Fibroblast of skin of abdomen (primary cell): ENCODE measurements at places on chromosomes 12 and 14.

DNA sequence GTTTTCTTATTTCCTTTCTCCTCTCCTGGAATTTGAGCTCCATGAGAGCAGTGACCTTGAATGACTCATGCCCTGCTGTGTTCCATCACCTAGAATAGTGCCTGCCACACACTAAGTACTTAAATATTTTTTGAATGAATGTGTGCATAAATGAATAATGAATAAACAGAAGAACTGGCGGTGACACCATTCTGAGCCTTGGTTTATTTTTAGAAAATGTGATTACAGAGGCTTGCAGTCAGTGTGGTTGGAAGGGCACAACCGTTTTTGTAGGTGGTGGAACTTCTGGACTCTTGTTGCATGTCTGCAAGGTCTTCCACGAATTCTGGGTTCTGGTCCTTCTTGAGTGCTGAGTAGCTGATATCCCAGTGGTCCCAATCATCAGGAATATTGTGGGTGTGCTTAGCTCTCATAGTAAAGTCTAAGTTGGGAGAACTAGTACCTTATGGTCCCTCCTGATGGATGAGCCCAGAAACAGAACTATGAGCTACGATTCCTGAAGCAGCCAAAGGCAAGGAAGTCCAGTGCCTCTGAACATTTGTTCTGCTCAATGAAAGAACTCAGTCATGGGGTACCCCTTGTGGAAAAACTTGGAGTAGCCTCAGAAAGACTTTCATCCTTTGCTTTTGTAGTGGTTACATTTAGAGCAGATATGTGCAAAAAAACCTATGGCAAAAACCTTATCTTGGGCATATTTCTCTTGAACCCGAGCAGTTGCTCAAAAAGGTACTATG lies 28.8 kb upstream of the BHLHE41 start:
- DNase-seq, result peak; percentile 96

DNA sequence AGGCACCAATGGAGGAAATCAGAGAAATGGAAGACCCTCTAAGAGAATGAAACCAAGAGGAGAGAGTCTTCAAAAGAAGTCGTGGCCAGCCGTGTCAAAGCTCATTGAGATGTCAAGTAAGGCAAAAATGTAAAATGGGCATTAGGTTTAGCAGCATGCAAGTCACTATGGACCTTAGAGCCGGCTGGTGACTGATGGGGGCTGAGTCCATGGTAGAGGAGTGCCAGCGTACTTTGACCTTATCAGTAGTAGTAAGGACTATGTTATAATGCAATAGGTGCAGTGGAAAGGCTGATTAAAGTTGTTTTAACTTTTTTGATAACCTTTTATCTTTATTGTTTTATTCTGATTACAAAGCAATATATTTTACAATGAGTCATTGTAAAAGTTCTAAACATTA lies 66.5 kb downstream of the ANO6 start:
- no peak for DNase-seq

GRCh38 chr12:104866291-104866690 lies 91.8 kb downstream of the SLC41A2 start:
- peak; percentile 74 for DNase-seq

- no peak for DNase-seq
Observed at GRCh38 chr14:74807853-74808545, 44.9 kb downstream of the YLPM1 start.

- DNase-seq, result no peak
Observed at GRCh38 chr14:89481196-89481595, 64.2 kb upstream of the FOXN3 start.

DNA sequence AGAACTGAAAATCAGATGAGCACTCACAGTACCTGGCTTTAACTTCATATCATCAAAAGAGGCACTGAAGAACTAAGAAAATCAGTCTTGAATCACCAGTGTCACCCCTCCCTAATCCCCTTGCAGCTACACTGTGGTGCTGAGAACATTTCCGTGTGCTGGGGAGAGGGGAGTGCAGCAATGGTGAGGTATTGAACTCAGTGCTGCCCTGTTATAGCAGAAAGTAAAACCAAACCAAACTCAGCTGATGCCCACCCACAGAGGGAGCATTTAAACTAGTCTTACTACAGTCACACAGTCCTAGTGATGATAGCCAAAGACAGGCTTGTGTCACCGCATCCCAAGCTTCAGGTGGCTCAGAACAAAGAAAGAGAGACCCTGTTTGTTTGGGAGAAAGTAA lies 122.1 kb downstream of the CPNE8 start:
- DNase-seq, result no peak

- no peak for DNase-seq
Observed at GRCh38 chr12:79521576-79521975, 169.2 kb downstream of the PAWR start.

DNA sequence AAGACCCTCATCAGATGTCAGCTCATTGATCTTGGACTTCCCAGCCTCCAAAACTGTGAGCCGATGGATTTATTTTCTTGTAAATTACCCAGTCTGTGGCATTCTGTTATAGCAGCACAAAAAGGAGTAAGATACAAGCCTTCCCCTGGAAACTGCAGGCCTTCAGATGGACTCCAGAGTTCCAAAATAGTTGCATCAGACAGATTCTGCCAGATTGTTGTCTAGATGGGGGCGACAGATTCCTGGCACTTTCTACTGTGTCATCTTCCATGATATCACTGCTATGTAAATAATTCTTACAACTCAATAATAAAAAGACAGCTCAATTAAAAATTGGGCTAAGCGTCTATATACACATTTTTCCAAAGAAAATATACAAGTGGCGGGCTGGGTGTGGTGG lies 17.2 kb upstream of the MARK3 start:
- DNase-seq, result peak; percentile 53

- no peak for DNase-seq
Observed at GRCh38 chr14:94203473-94204210, 29.5 kb downstream of the PPP4R4 start.

DNA sequence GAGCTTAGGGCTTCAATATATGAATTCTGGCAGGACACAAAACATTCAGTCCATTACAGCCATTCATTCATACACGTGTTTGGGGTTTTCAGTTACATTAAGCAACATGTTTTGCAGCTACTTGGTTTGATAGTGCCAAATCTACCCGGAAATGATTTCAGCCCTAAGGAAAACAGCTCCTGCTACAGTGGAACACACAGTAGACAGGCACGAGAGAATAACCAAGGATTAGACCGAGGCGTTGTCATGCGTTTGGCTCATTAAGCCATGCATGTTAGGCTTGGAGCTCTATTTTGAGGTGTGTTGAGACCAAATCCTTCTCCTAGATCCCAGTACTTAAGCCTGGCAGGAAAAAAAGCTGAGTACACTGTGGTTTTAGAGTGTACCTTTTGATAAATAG lies 177.4 kb downstream of the PRKCH start:
- peak; percentile 45 for DNase-seq

DNA sequence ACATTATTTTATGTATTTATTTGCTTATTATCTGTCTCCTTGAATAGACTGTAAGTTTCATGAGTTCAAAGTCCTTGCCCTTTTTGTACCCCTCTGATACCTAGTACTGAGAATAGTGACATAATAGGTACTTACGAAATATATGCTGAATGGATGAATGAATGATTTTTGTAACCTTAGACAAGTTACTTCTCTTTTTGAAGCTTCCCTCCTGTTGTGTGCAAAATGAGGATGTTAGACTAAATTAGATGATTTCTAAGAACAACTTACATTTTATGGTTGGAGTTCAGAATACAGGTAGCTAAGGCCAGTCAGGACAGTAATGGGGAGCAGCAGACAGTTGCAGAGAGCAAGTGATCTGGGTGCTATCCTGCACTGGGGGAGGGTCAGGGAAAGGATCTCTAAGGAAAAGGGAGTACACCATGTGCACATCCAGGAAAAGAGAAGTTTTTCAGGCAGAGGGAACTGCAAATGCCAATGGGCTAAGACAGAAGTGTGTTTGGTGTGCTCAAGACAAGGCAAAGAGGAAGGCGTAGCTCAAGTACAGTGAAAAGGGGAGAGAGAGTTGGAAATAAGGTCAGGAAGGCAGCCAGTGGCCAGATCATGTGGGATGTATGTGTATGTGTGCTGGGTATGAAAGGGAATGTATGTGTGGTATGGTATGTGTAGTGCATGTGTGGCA lies 59.4 kb upstream of the AMIGO2 start:
- DNase-seq, result no peak

- DNase-seq, result no peak
Observed at GRCh38 chr14:82412545-82412944, 878.9 kb upstream of the SEL1L start.

DNA sequence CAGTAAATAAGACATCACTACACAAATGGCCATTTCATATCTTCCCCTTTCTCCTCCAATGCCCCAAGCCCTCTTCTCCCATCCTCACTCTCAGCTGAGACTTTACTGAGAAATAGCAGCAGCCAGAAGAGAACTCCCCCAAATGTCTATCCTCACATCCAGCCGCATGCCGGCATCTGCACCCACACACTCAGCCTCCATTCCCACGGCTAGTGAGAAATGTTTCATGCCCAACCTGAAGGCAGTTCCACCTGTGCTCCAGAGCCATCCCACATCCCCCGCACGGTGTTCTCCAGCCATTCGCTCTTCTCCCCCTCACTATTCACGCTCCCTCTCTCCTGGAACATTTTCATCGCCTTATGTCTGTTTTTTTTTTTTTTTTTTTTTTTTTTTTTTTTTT lies 208.7 kb upstream of the DIO3 start:
- no peak for DNase-seq

- DNase-seq, result no peak
Observed at GRCh38 chr14:69972755-69973154, 93.5 kb downstream of the SMOC1 start.

- peak; percentile 99 for DNase-seq
Observed at GRCh38 chr12:52191841-52192791, at the start of gene KRT80. TSS of gene KRT80 (minus strand) at chr12:52192014. CDS start at chr12:52191902, 112 bp downstream.

GRCh38 chr14:77822741-77823140 lies 22.8 kb downstream of the ADCK1 start:
- DNase-seq, result no peak

DNA sequence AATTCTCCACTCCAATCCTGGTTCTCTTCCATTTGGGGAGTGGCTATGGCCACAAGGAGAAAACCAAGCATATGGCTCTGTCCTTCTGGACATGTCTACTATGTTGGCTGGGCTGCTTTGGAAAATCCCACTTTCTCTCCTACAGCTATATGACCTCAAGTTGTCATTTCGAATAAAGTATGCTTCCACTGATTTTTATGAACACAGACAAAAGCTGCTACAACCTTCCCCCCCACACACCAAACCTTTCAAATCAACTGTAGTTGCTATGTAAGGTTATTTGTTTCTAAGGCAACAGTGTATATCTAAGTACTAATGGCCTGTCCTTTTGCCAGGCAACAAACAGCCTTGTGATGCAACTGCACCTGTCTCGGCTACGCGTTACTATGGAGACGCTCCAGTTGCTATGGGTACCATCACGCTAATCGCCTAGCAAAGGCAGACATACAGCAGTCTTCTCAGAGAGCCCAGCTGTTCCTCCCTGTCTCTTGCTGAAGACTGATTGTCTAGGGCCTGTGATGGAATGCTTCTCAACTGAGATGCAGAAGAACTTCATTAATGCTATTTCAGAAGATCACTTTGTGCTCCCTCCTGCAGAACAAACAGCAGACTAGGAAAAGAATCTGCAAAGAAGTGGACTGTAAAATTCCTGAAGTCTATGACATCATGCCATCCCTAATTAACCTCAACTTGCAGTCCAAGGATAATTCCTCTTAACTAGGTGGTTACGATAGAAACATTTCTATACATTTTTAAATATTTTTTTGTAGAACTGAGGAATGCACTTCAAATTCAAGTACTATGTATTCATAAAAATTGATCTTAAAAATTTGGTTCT lies 67.6 kb downstream of the FOXN3 start:
- peak; percentile 26 for DNase-seq

GRCh38 chr14:80628547-80628946 lies 313.0 kb downstream of the CEP128 start:
- DNase-seq, result no peak

DNA sequence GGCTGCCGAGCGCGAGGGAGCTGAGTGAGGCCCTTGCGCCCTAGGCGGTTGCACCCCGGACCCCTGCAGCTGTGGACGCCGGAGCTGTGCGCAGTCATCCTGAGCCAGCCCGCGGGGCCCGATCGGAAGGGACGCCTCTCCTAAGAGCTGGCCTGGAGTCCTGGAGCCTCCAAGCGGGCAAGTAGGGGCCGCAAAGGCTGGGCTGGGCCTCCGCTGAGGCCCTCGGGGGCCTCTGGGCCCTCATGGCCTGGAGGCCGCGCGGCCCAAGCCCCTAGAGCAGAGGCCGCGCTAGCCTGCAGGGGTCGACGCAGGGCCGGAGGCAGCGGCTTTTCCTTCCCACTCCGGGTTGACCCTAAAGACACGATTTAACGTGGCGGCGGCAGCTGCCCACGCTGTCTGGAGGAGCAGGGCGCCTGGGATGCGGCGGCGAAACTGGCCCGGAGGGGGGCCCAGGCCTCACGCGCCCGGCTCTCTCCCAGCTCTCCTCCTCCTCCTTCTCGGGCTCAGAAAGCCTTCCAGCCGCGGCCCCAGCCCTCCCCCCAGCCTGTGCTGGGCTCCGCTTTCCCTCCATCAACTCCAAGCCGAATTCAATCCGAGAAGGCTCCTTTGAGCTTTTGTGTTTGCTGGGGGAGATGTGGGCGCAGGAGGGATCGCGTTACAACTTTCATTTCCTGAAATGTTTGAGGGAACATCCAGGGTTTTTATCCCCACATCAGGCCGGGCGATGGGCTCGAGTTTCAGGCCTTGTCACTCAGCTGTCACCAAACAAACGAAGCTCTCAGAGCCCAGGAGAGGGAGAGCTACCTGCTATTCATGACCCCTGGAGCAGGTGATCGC lies 11.6 kb downstream of the SIX1 start:
- peak; percentile 62 for DNase-seq

GRCh38 chr12:27901959-27902358 lies 70.6 kb downstream of the PTHLH start:
- no peak for DNase-seq

DNA sequence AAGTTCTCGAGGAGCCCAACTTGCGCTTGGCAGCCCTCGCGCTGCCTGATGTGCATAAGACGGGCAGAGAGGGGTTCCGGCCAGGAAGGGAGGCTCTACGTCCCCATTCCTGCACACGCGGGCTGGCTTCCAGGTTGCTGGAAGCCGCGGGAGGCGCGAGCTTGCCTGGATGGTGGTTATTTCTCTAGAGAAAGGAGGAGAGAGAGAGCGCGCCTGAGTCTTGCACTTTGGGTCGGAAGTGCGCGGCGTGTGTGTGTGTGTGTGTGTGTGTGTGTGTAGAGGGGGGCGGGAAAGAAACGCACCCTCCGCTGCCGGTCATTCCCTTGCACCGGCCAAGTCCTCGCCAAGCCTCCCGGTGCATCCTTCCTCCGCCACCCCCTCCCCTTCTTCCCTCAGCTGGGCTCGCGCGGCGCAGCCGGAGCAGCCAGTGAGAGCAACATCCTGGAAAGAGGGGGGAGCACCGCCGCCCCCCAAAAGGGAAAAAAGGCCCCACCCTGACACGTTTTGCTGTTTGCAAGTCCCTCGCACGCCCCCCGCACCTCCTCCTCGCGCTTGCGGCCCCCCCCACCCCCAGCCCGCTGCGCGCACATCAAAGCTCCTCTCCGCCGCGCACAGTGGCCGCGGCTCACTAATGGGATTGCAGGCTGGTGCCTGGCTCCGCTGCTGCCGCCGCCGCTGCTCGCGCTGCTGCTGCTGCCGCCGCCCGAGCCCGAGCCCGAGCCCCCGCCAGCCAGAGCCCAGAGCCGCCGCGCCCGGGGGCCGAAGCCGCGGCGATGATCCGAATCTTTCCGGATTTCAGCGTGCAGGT lies 4.4 kb upstream of the NPAS3 start:
- no peak for DNase-seq

GRCh38 chr12:120994589-120995337 lies 16.4 kb downstream of the HNF1A start:
- DNase-seq, result no peak
